ENCODE measurements at places on chromosomes 11 and 22.

DNA sequence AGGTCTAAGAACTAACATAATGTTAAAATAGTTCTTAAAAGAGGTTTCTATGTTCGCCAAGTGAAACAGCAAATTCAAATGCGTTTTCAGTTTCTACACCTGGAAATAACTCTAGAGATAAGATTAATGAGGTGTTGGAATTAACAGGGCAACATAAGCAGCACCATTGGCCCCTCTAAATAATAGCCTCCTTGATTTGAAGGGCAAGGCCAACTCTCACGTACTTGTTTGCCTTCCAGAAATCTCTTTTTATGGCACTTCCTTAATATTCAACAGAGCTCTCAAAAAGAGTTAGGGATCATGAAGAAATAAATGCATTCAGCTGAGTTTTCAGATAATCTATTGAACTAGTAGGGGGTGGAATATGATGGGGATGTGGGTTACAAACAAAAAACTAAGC lies 80.9 kb downstream of the AASDHPPT start:
- DNase-seq, result no peak

DNA sequence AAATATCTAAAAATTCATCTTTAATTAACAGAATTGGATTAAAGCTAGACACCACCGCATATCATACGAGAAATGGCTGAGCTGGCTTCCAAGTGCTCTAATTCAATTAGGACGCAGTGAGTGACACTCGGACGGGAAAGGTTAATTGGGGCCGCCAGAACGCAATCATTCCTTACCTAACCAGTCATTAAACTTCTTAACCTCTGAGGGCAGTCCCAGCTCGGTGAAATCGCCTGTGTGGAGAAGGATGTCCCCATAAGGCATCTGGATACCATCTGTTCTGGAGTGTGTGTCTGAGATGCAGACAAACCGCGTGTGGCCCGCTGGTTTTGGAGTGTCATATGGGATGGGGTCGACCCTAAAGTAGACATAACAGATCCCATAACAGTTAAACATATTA lies 50.3 kb downstream of the MPPED2 start:
- DNase-seq, result no peak

GRCh38 chr11:88171982-88172381 lies 3.3 kb downstream of the RAB38 start:
- no peak for DNase-seq

DNA sequence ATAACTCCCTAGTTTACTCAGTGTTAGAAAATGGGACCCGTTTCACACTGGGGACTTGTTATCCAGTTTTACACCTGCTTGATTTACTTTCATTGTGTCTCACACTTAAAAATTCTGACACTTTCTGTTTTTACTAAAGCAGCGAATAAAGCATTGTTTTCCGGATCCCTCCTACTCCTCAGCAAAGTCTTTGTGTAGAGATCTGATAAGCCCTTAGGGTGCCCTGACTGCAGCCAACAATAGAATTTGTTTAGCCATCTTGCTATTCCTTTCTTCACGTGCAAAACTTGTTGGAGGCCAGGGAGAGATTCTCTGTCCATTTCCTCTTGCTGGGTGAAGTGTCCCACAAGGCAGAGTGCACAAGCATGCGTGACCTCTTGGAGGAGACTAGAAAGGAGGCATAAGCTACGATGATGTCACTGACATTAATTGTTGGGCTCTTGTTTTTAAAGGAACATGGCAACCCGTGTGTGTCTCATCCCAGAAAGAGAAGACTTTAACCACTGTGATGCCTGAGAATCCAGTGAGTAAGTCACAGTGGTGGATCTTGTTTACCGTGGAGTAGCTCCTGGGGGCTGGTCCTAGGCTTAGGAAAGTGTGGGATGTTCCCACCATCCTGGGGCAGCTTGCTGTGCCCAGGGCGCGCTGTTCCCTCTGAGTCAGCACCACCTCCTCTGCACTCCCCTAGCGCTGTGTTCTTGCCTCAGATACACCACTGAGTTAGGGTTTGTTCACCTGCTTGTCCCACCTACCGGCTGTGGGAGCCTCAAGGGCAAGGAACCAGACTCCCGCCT lies 27.7 kb downstream of the MICAL2 start:
- DNase-seq, result no peak

DNA sequence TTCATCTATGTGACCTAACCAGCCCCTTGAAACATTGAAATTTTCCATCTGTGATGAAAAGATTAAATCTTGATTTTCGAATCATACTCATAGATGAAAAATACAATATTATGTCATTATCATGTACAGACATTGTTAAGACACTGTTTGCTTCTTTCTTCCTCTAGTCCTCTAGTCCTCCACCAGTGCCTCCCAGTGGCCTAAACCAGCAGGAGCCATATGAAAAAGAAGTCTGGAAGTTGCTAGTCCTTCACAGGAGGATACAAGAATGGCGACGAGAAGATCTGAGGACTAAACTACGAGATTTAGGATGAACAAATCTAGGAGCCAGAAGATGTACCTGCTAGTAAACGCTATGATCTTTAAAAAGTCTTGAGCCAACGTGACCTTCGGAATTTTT lies 134.1 kb downstream of the SLC17A6 start:
- DNase-seq, result no peak

GRCh38 chr22:17400305-17400704 lies 31.0 kb downstream of the CECR2 start:
- DNase-seq, result no peak

DNA sequence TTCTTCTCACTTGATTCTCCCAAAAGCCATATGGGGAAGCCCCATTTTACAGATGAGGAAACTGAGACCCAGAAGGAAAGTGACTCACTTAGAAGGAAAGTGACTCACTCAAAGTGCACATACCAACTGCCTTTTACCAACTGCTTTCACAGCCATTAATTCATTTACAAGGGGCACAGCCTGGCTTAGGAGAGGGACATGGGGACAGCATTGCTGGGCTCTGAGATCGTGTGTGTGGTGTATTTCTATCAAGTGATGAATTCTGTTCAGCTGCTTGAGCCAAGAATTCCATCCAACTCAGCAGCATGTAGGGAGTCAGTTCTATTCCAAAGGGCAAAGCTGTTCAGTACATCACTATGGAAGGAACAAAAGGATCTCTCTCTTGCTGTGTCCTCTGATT lies 23.5 kb upstream of the PAK1 start:
- no peak for DNase-seq

GRCh38 chr11:109784536-109784935 lies 308.7 kb upstream of the ZC3H12C start:
- no peak for DNase-seq

DNA sequence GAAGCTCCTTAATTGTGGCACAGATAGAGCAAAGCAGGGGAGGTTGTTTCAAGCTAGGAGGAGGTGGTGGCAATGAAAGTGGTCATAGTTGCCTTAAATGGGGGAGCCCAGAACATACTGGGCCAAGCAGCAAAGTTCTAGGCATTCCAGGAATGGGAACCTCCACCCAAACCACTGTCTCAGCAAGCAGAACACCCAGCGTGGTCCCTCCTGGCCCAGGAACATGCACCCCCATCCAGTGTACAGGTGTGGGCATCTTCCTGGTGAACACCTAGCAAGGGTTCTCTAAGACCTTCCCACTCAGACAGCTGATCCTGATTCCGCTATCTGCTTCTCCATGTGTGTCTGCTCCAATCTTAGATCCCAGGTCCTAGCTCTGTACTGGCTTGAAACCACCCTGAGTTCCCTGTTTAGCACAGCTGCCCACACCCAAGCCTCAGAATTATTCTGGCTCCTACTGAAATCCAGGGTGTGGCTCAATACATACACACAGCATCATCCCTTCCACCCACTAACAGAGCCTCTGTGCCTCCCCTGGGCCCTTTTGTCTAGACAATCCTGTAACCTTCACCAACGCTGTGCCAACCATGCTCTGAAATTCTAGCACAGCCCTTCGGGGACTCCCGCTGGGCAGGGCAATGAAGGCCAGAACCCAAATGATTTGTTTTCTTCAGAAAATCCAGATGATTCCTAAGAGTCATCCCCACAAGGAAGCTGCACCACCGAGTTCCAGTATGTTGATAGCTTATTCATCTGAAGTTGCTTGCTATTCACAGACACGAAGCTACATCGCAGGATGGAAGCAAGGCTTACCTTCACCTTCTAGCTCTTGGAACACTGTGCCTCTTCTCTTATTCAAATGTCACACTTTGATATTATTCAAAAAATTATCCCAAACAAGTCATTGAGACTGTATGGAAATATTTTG lies 76.6 kb downstream of the ABTB2 start:
- no peak for DNase-seq

- DNase-seq, result no peak
Measured at GRCh38 chr11:100329352-100329751, 357.7 kb upstream of the ARHGAP42 start.

GRCh38 chr11:43282607-43283440 lies 29.0 kb upstream of the API5 start:
- DNase-seq, result peak; percentile 35

DNA sequence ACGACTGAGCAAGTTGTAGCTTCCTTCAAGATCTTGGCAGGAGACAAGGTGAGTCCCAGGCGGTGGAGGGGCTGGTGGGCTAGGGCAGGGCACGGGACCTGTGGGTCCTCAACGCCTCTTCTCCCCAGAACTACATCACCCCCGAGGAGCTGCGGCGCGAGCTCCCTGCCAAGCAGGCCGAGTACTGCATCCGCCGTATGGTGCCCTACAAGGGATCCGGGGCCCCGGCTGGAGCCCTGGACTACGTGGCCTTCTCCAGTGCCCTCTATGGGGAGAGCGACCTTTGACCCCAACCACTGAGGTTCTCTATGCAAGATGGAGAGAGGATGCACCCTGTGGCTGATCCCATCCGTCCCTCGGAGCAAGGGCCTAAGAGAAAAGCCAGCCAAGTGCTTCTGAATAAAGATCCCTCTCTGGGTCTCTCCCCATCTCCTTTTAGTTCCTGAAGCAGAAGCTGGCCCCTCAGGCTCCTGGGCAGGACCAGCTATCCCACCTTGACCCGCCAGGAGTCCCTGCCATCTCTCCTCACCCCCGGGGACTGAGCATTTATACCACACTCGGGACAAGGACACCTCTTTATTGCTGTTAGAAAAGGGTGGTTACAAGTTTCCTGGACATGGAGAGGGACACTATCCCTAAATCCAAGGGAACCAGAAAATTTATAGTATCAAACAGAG lies 5.4 kb downstream of the CTSF start:
- no peak for DNase-seq

- no peak for DNase-seq
Measured at GRCh38 chr11:76665172-76665571, 5.4 kb downstream of the LRRC32 start.

DNA sequence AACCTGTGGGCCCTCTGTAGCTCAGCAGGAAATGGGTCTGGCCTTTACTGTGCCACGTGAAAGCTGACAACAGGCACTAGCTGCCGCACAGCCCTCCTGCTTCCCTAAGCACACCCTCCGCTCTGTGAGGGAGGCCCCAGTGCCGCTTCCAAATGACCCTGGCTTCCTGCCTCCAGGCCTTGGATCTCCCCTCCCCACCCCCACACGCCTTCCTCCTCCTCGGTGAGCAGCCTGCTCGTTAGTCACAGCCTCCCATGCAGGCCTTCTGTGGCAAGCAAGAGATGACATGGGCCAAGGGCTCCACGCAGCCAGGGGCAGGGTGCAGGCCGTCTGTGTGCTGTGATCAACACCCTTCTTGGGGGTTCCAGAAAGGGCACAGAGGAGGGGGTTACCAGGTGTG lies 15.3 kb upstream of the RASL10A start:
- DNase-seq, result no peak

GRCh38 chr11:75576499-75576918 lies 14.5 kb downstream of the SERPINH1 start:
- no peak for DNase-seq

DNA sequence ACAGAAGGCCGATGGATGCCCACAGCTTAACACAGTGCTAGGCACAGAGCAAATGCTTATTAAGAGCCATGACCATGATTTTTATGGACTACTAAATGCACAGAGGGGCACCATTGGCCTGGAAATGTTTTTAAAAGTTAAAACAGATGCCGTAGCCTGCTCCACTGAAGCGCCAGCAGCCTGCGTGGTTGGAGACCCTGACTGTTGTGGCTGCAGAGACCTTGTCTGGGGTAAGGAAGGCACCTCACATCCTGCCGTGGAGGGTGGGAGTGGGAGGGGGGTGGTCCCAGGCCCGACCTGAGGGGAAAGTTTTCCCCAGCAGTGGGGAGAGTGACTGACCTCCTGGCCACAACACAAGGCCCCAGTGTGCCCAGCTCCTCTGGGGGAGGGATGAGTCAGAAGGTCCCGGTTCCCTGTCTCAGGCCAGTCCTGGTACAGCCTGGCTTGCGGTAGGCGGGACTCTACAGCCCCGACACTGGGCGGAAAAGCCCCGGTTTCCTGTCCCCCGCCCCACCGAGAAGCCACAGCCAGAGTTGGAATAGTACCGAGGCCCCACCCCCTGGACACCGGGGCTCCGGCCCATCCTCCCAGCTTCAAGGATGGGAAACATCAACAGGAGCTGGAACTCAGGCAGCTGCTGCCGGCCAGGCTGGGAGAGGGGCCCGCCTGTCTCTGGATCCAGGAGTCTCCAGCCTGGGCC lies 7.0 kb downstream of the CHST1 start:
- no peak for DNase-seq

GRCh38 chr11:128546916-128547315 lies 40.4 kb downstream of the ETS1 start:
- DNase-seq, result no peak

- no peak for DNase-seq
Measured at GRCh38 chr11:48043991-48044512, 63.7 kb downstream of the PTPRJ start.

Data from CD4-positive, alpha-beta T cell treated with Interleukin-2 at 100 ng/mL for 4 hours (primary cell).